H1 (cell line): ENCODE measurements at places on chromosomes 5 and 9.

GRCh38 chr5:9653811-9654210 lies 23.7 kb upstream of the TAS2R1 start:
- H3K4me1 ChIP-seq, result no peaks in the 10 kb centered on the region
- H3K36me3 ChIP-seq, result no peaks in the 10 kb centered on the region
- H3K27me3 ChIP-seq, result no peaks in the 10 kb centered on the region

DNA sequence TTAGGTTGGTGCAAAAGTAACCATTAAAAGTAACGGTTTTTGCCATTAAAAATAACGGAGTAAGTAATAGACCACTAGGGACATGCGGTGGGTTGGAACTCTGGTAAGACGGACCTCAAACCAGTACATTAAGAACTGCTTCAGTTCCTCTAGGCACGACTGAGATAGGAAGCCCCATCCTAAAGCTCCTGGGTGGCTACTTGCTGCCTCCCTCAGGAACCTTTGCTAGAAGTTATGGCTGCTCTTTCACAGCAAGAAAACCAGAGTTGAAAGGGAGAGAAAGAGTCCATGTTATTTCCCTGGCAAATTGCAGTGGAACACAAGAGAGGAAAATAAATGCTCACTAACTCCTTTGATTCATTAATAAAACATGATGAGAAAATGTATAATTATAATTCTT lies 47.6 kb downstream of the MCTP1 start:
- no peaks in the 10 kb centered on the region for H3K27me3 ChIP-seq
- no peak for DNase-seq
- no peak overlapping the region for H3K27ac ChIP-seq
- H3K4me1 ChIP-seq, result no peaks in the 10 kb centered on the region

GRCh38 chr5:102832445-102832844 lies 77.3 kb downstream of the PAM start:
- no peak overlapping the region for H3K4me3 ChIP-seq
- DNase-seq, result no peak

DNA sequence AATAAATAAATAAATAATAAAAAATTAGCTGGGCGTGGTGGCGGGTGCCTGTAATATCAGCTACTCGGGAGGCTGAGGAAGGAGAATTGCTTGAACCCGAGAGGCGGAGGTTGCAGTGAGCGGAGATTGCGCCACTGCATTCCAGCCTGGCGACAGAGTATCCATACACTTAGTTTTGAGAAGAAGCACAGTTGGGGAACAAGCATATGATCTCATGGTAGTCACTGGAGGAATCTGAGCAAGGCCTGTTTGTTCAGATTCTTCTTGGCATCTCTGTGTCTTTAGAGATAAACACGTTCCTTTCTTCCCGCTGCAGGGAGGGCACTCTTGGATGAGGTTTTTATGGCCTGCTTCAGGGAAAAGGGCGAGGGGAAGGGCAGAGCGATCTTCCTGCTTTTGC lies 15.6 kb upstream of the DENND1A start:
- H3K27ac ChIP-seq, result no peak overlapping the region
- no peak for DNase-seq
- no peaks in the 10 kb centered on the region for H3K36me3 ChIP-seq
- no peaks in the 10 kb centered on the region for H3K27me3 ChIP-seq
- no peak overlapping the region for H3K4me3 ChIP-seq

- H3K36me3 ChIP-seq, result no peaks in the 10 kb centered on the region
- no peaks in the 10 kb centered on the region for H3K4me1 ChIP-seq
- H3K27ac ChIP-seq, result no peak overlapping the region
- H3K27me3 ChIP-seq, result no peaks in the 10 kb centered on the region
- H3K4me3 ChIP-seq, result no peak overlapping the region
Observed at GRCh38 chr5:96157841-96158291, 196.2 kb upstream of the ELL2 start.

DNA sequence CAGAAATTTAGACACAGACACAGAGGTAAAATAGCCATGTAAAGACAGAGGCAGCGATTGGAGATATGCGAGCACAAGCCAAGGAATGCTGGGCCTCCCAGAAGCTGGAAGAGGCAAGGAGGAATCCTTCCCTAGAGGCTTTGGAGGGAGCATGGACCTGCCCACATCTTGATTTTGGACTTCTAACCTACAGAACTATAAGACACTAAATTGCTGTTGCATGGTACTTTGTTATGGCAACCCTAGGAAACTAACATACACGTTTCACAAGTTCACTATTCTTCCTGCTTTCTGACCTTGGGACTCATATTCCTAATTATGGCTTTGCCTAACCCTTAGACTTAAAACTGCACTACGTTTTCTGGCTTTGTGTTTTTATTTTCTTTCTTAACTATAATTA lies 4.6 kb upstream of the LURAP1L start:
- H3K27me3 ChIP-seq, result peaks cover 4% of the 10 kb centered on the region
- H3K4me1 ChIP-seq, result no peaks in the 10 kb centered on the region
- DNase-seq, result no peak
- H3K36me3 ChIP-seq, result no peaks in the 10 kb centered on the region
- no peak overlapping the region for H3K27ac ChIP-seq

GRCh38 chr5:126016256-126016655 lies 407.0 kb upstream of the GRAMD2B start:
- H3K36me3 ChIP-seq, result no peaks in the 10 kb centered on the region
- H3K4me3 ChIP-seq, result no peak overlapping the region
- no peak for DNase-seq
- no peaks in the 10 kb centered on the region for H3K27me3 ChIP-seq

DNA sequence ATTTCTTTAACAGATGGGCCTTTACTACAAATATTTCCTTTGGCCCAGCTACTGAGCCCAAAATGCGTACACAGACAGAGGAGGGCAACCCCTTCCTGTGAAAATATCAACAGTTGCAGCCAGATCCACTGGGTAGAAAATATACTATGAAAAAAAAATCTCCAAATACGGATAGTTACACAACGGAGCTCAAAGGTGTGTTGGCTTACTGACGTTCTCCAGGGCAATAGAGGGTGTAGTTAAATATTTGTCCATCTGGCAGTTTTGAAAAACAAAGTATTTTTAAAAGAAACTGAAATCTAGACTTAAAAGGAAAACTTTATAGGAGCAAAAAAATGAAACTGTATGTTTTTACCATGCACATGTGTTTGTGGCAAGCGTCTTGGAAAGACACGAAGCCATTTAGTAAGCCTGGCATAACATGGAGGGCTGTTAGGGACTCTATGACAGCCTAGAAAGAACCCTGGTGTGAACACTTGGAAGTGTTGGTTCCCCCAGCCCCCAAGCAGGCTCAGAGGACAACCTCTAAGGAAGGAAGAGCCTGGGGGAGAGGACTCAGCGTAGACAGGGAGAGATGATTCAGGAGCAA lies 157.8 kb upstream of the TRPM3 start:
- no peak for DNase-seq
- H3K4me1 ChIP-seq, result no peaks in the 10 kb centered on the region
- no peaks in the 10 kb centered on the region for H3K36me3 ChIP-seq
- no peaks in the 10 kb centered on the region for H3K27me3 ChIP-seq
- H3K27ac ChIP-seq, result no peak overlapping the region
- no peak overlapping the region for H3K4me3 ChIP-seq

DNA sequence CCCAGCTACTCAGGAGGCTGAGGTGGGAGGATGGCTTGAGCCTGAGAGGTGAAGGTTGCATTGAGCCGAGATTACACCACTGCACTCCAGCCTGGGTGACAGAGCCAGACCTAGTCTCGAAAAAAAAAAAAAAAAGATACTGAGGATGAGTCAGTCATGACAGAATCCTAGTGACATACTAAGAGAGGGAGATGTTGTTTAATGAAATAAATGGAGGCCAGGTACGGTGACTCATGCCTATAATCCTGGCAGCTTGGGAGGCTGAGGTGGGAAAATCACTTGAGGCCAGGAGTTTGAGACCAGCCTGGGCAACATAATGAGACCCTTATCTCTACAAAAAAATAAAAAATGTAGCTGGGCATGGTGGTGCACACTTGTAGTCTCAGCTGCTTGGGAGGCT lies 107.2 kb downstream of the ZFAND5 start:
- no peak overlapping the region for H3K4me3 ChIP-seq
- no peaks in the 10 kb centered on the region for H3K27me3 ChIP-seq
- DNase-seq, result no peak
- H3K36me3 ChIP-seq, result no peaks in the 10 kb centered on the region
- H3K4me1 ChIP-seq, result no peaks in the 10 kb centered on the region

- no peak overlapping the region for H3K4me3 ChIP-seq
- no peaks in the 10 kb centered on the region for H3K4me1 ChIP-seq
- H3K27ac ChIP-seq, result no peak overlapping the region
- H3K36me3 ChIP-seq, result no peaks in the 10 kb centered on the region
Observed at GRCh38 chr9:3916984-3917383, 382.9 kb downstream of the GLIS3 start.

- no peak for DNase-seq
- H3K4me3 ChIP-seq, result no peak overlapping the region
- no peaks in the 10 kb centered on the region for H3K27me3 ChIP-seq
- no peak overlapping the region for H3K27ac ChIP-seq
- H3K36me3 ChIP-seq, result peaks cover 49% of the 10 kb centered on the region
Observed at GRCh38 chr5:127549551-127549950, 32.1 kb downstream of the PRRC1 start.

DNA sequence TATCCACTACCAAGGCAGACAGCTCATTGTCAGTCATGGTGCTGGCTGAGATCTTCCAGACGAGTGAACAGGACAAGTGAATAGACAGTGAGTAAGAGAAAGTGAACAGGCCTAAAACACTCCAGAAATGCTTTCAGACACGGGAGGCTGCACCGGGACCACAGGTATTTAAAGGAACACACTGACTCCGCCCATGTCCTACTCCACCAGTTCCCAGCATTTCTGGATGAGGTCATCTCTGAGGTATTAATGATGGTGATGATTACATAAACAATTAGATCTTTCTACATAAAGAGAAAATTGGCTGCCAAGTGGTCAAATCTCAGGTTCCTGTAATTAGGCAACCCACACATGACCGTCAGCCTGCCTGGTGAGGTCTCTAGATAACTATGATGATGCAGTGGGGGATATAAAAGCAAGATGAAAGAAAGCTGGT lies at the start of gene ACTBL2:
TSS of gene ACTBL2 (minus strand) at position 141 of the 436 bp plus-strand sequence. CDS start at position 37, 104 bp downstream.
- H3K27me3 ChIP-seq, result no peaks in the 10 kb centered on the region
- H3K36me3 ChIP-seq, result no peaks in the 10 kb centered on the region
- H3K27ac ChIP-seq, result no peak within 1 kb of the TSS
- no peaks in the 10 kb centered on the region for H3K4me1 ChIP-seq
- DNase-seq, result no peak
- H3K4me3 ChIP-seq, result no peak within 1 kb of the TSS

GRCh38 chr9:135772702-135773493 lies 70.9 kb downstream of the KCNT1 start:
- DNase-seq, result no peak
- H3K4me1 ChIP-seq, result no peaks in the 10 kb centered on the region
- H3K27ac ChIP-seq, result no peak overlapping the region

GRCh38 chr5:25150819-25151218 lies 506.0 kb upstream of the CDH10 start:
- H3K36me3 ChIP-seq, result no peaks in the 10 kb centered on the region
- H3K27ac ChIP-seq, result no peak overlapping the region
- no peak overlapping the region for H3K4me3 ChIP-seq

DNA sequence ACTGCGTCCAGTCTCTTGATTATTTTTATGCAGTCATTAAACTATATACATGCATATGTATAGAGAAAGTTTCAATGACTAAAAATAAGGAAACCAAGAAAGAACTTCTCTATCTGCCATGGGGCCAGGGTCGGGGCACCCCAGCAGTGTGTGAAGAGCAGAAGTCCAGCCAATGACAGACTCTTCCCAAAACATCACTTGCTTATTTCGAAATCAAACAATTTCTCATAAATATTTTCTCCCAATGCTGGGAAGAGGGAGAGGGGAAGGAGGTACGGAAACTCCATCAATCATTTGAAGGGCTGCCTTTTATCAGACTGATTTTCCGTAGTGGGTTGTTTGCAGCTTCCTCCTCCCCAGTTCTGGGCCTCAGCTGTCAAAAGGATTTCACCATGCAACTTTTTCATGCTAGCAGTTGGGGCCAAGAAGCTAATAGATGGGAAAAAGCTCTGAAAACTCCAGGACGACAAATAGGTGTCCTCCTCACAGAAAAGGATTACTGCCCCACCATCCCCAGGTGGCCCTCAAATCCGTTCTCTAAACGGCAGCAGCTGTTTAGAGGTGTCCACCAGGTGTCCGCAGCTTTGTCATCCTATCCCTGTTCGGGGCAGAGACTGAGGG lies 617 bp upstream of the FPGS start:
- DNase-seq, result no peak
- H3K27me3 ChIP-seq, result no peaks in the 10 kb centered on the region
- 0 out of 2 replicates have a peak, but pooled peaks cover 3% of the 10 kb centered on the region for H3K36me3 ChIP-seq
- H3K4me3 ChIP-seq, result peak overlapping the region; percentile 86
